Activated CD8-positive, alpha-beta memory T cell treated with anti-CD3 and anti-CD28 coated beads for 1 hour (primary cell): ENCODE measurements at places on chromosomes 6 and 20.

DNA sequence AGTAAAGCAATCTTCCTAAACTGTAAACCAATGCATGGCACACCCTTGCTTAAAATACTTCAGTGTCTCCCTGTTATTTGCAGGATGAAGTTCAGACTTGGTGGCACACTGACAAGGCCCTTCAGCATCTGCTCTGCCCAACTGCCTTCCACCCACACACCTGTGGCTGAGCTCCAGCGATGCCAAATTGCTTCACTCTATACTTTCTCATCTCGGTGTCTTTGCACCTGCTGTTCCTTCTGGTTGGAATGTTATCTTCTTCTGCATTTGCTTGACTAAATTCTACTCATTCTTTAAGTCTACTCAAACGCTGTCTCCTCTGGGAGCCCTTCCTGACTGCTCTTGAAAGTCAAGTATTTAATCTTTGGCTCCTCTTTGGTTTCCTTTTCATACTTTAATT lies 100.1 kb upstream of the SUPT3H start:
- DNase-seq = no peak

- no peak for DNase-seq
These were observed 6.1 kb downstream of the RAMACL start for GRCh38 chr6:166580076-166581050.

DNA sequence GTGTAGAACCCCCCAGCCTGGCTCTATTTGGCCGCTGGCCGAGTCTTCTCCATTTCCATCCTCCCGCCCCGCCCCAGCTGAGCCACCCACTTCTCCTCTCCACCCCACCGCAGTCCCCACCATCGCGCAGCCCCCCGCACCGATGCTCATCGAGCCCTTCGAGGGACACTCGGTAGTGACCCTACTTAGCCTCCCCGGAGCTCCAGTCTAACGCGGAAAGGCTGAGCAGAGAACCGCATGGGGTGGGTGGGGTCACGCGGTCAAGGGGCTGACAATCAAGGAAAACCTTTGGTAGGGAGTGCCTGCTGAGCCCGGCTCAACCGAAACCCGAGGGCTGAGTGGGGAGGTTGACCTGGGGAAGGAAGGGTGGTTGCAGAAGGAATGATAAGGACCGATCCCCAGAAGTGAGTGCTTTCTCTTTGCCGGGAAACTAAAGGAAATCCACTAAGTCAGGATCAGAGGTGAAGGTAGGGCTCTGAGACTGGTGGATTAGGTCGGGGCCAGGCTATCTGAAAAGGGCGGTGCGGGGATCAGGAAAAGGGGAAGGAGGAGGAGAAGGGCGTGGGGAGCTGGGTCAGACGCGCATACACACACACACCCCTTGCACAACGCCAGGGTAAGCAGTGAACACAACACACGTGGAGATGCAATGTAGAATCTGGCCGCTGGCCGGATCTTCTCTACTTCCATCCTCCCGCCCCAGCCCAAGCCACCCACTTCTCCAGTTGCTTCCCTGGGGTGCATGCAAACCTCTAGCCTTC lies 49.8 kb downstream of the CPXM1 start:
- DNase-seq = no peak

GRCh38 chr20:7540923-7541322 lies 399.3 kb downstream of the HAO1 start:
- DNase-seq = no peak

DNA sequence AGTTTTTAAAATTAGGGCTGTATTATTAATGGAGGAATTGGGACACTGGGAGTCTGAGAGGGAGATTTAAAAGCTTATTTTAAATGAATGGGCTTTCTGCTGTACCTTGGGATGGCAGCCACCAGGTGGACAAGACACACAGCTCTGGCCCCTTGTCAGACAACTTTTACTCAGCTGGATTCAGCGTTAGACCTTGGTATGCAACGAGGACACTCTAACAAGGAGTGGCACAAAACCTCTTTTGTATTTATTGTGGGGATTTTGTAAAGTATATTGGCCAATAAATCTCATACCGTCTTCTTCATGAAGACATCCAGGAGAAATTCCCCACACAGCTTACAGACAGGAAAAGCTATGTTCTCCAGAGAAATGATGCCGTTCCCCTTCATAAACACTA lies 105.7 kb downstream of the LCA5 start:
- DNase-seq = no peak

- DNase-seq = no peak
These were observed 375.4 kb upstream of the HS3ST5 start for GRCh38 chr6:114718186-114718585.

GRCh38 chr6:130152908-130153510 lies 69.7 kb downstream of the SAMD3 start:
- DNase-seq = no peak

DNA sequence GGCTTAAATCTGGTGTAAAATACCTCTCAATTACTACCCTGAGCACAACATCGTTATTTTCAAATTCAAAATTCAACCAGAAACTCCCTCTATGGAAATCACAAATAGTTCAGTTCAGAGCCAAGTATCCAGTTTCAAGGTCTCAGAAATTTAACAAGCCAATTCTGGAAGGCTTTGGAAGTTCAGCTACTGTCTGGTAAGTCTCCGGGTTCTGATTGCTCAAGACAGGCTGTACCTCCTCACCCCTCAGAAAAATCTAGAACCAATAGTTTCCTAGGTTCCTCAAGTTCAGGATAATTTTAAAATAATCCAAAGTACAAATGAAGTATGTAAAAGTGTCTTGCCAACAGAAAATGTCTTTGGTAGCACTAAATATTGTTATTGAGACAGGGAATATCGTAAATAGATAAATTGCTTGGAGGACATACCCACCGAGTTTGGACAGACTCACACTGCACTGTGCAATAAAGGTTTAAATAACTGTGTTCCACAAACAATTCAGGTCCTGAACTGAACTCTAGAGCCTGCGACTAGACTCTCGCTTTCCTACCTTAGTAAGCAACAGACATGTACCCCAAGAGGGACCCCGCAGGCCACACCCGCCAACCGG lies 729 bp downstream of the ATG5 start:
- DNase-seq = no peak

DNA sequence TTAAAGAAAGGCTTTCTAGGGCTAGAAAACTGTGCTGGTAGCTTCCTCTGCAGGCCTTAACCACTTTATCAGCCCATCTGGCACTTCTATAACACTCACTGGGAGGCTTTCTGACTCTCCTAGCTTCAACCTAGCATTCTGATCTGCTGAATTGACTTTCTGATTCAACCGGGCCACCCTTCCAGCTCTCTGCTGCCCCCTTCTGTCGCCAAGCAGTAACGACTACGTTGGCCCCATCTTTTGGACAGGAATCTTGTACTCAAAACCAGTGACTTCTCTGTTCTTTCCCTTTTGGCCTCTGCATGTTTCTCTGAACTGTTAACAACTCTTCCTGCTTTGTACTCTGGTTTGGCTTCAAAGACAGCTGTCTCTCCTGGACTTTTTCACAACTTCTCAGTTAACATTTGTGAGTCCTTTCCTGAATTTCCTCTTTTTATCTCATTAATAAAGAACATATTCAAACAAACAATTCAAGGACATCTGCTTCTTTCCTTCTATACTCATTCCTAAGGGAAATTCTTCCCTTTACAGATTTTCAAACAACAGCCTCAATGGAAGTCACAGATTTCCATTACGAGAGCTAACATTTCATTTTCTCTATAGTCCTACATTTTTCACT lies 43.9 kb upstream of the FAM135A start:
- DNase-seq = peak; percentile 47

DNA sequence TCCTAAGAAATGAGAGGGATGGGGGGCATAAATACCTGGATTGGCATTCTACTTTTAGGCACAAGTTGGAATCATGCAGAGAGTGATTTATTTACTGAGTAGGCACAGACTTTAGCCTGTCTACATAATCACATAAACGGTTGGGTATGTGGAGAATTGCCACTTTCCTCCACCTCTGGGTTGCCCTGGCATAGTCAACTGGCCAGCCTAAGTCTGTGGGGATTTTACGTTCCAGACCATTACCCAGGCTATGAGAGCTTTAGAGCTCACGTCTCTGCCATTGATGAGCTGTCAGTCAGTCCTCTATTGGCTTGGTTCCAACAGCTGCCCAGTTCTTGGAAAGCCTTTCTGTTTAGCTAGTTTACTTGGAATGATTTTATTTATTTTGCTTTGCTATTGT lies 5.0 kb upstream of the BHLHE23 start:
- DNase-seq = no peak
